ENCODE measurements at places on chromosomes 4 and X. TPM values are rescaled to one million over a fixed set of nuclear protein-coding genes. Genes with fewer than 3 reads are reported as not detected.

Gene UGT2A3
- total RNA-seq, result 37.9 TPM

Gene IL15
- 1.7 TPM for total RNA-seq

Gene SSX3
- total RNA-seq, result not detected

DNA sequence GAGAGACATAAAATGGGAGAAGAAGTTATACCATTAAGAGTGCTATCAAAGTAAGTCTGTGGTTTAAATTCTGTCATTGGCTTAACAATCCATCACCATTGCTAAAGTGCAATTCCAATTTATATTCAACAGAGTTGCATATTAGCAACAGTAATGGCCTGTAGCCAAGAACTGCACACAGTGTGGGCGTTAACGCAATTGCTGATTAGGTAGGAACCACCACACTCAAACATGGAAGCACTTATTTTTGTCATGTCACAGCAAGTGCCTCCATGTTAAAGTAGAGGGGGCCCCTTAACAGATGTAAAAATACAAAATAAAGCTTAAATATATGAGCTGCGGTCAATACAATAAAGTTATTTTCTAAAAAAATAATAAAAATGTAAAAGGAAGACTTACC lies 10.8 kb downstream of the LARP7 start:
- H3K4me1 ChIP-seq, result no peaks in the 10 kb centered on the region
- no peak overlapping the region for H3K4me3 ChIP-seq
- DNase-seq, result no peak
- H3K27ac ChIP-seq, result no peak overlapping the region
- peaks cover 90% of the 10 kb centered on the region for H3K36me3 ChIP-seq

DNA sequence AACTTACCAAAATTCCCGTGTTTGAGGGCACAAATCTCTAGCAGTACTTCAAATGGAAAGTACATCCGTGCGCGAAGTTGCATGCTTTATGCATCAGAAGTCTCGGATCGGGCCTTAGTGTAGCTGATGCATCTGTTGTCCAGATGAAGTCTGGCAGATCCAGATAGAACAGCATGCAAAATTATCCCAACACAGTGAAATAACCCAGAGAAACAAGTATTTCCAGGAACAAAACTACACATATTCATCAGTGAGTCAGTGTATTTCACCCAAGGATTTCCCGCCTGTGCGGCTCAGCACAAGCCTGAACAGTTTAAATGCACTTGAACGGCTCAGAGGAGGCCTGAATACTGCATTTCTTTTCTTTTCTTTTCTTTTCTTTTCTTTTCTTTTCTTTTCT lies 27.4 kb upstream of the CLDN24 start:
- H3K4me3 ChIP-seq, result no peak overlapping the region
- H3K36me3 ChIP-seq, result no peaks in the 10 kb centered on the region
- peaks cover 17% of the 10 kb centered on the region for H3K4me1 ChIP-seq

DNA sequence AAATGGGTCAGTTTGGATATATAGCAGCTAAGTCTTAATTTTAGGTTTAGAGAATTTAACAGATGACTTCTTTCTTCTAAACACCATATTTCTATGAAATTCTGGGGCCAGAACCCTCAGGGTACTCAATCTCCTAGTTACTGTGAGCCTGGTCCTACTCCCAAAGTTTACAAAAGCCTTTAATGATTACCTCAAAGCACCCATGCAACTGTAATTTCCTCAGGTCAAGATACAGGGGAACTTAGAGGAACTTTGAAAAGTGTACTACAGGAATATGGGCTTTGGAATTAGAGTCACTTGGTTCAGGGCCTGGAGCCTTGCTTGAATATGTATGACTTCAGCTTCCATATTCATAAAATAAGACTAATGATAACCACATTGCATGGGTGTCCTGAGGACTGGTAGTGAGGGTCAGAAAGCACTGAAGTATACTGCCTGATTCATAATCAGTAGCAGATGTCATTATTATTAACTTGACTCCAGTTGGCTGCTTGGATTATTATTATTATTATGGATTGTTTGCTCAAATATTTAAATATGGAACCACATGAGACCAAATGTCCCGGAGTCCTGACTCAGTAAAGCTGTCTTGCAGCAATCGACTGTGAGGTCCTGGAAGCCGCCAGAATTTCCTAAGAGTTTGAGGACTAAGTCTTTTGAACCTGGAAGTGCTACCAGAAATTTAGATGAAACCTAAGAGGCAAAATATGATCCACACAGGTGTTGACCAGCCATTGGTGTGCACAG lies 2.0 kb upstream of the ADH7 start:
- peak overlapping the region; percentile 51 for H3K27ac ChIP-seq
- H3K27me3 ChIP-seq, result no peaks in the 10 kb centered on the region
- no peak for DNase-seq
- peaks cover 6% of the 10 kb centered on the region for H3K4me1 ChIP-seq
- H3K4me3 ChIP-seq, result no peak overlapping the region
